ENCODE measurements at places on chromosomes 13 and 19. TPM values are rescaled to one million over a fixed set of nuclear protein-coding genes. Genes with fewer than 3 reads are reported as not detected.

The TTC9B gene
- total RNA-seq: not detected

DNA sequence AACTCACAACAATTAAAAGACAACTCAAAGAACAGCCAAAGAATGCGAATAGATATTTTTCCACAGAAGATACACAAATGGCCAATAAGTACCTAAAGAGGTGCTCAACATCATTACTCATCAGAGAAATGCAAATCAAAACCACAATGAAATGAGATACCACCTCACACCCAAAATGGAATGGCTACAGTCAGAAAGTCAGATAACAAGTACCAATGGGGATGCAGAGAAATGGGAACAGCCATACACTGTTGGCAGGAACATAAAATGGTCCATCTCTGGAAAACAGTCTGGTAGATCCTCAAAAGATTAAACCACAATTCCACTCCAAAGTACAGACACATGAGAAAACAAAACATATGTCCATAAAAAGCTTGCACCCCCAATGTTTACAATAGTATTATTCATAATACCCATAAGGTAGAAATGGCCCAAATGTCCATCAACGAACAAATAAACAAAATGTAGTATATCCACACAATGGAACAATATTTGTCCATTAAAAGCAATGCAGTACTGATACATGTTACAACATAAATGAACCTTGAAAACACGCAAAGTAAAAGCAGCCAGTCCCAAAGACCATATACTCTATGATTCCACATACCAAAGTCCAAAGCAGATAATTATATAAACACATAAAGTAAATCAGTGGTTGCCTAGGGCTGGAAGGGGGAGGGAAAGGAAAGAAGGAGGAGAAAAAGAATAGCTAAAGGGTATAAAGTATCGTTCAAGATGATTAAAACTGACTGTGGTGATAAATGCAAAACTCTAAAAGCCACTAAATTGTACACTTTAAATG lies 19.6 kb downstream of the USP12 start:
- peaks cover 30% of the 10 kb centered on the region for H3K4me1 ChIP-seq
- H3K36me3 ChIP-seq: peaks cover 17% of the 10 kb centered on the region

DNA sequence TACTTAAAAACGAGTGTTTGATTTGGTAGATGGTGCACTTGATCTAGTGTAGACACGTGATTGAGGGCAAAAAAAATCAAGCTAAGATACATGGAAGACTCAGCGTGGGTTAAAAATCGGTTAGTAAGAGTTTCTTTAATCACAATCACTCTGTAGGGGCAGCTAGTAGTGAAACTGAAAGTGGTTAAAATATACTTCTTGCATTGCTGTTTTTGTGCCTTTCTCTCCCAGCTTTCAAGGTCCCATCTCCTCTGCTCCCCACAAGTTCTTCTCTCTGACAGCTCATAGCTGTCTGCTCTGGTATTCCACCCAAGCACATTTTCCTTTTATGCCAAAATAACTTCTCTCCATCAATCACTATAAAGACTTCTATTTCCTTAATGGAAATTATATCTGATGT lies 1089.7 kb downstream of the EFNB2 start:
- no peaks in the 10 kb centered on the region for H3K27me3 ChIP-seq
- no peak overlapping the region for H3K27ac ChIP-seq
- H3K4me1 ChIP-seq: no peaks in the 10 kb centered on the region
- no peak for DNase-seq
- no peak overlapping the region for H3K4me3 ChIP-seq
- no peaks in the 10 kb centered on the region for H3K36me3 ChIP-seq

DNA sequence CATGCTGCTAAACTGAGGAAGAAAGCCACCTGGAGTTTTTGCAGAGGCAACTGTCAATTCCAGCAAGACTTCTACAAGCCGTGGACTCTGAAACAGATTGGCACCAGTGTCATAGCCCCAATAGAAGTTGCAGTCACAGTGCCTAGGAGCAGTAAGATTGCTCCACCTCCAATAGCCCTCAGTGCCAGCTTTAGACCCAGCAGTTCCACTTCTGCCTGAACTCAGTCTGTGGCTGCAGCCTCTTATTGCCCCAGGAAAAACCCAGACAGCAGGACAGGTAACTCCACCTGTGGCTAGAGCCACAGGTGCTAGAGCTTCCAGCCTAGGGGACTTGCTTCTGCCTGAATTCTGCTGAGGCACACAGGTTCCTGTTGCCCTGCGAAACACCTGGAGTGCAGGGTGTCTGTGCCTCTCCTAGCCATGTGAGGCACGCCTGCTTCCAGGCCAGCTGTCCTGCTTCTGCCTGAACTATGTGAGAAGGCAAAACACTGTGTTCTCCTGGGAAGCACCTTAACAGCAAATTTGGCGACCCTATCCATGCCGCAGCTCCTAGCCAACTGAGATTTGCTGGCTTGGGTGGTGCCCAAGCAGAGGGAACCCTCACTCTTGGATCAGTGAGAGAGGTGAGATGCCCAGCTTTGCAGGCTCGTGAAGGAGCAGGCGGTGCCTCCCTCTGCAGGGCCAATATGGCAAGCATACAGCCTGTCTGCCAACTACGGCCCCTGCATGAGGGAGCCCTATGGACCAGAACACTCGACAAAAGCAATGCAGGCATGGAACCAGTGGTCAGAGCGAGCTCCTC lies 607.6 kb downstream of the PCDH17 start:
- H3K27ac ChIP-seq: no peak overlapping the region
- no peak overlapping the region for H3K4me3 ChIP-seq
- H3K27me3 ChIP-seq: no peaks in the 10 kb centered on the region
- no peaks in the 10 kb centered on the region for H3K36me3 ChIP-seq

DNA sequence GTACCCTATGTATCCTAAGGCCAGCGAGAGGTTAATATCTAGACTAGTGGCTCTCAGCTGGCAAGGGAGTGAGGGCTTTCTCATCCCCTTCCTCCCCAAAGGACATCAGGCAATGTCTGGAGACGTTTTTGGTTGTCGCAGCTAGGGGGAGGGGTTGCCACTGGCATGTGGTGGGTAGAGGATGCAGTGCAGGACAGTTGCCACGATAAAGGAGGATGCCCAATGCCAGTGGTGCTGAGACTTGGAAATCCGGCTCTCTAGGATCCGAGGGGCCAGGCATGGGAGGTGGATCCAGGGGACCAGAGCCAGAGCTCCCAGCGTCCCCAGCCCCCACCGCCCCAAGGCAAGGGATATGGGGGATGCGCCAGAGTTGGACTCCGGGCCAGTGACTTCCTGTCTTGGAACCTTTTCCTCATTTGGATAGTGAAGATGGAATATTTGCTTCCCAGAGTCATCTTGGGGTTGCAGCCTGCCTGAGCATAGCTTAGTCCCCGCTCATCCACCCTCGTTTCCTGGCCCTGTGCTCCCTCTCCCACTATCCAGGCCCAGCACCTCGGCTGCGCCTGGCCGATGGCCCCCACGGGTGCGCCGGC lies 4.9 kb downstream of the SSC5D start:
- H3K36me3 ChIP-seq: no peaks in the 10 kb centered on the region
- H3K27ac ChIP-seq: no peak overlapping the region
- peaks cover 12% of the 10 kb centered on the region for H3K27me3 ChIP-seq
- H3K4me3 ChIP-seq: no peak overlapping the region
- no peak for DNase-seq
- peaks cover 2% of the 10 kb centered on the region for H3K4me1 ChIP-seq

DNA sequence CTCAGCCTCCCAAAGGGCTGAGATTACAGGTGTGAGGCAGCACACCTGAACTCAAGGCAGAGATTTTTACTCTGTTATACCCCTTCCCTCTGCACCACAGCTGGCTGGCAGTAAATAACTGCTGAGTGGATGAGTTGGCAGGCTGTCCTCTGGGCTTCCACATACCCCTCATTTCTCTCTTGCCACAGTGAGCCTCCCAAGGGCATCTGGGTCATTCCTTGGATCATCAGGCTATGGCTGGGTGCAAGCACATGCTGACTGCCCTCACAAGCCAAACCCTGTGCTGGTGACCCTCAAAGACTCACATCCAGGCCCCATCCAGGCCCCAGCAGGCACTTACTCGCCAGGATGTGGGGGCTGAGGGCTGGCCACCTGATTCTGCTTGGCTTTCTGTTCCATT lies 4.2 kb downstream of the SUGP1 start:
- H3K4me1 ChIP-seq: peaks cover 12% of the 10 kb centered on the region
- no peaks in the 10 kb centered on the region for H3K27me3 ChIP-seq
- peaks cover 20% of the 10 kb centered on the region for H3K36me3 ChIP-seq
- DNase-seq: no peak
- H3K4me3 ChIP-seq: no peak overlapping the region

The HSH2D gene
- 3.0 TPM for total RNA-seq

- peaks cover 26% of the 10 kb centered on the region for H3K27me3 ChIP-seq
- no peak overlapping the region for H3K27ac ChIP-seq
- H3K4me3 ChIP-seq: peak overlapping the region; percentile 86
- no peak for DNase-seq
- peaks cover 26% of the 10 kb centered on the region for H3K4me1 ChIP-seq
Observed at GRCh38 chr13:29429286-29429900, 166.1 kb downstream of the SLC7A1 start.

- peak overlapping the region; percentile 45 for H3K27ac ChIP-seq
- DNase-seq: no peak
- H3K27me3 ChIP-seq: no peaks in the 10 kb centered on the region
- H3K4me3 ChIP-seq: peak overlapping the region; percentile 100
Observed at GRCh38 chr19:9828551-9829063, 889 bp downstream of the UBL5 start.

The KLK14 gene
- total RNA-seq: 1.1 TPM

The NFIC gene
- 3.5 TPM for total RNA-seq

DNA sequence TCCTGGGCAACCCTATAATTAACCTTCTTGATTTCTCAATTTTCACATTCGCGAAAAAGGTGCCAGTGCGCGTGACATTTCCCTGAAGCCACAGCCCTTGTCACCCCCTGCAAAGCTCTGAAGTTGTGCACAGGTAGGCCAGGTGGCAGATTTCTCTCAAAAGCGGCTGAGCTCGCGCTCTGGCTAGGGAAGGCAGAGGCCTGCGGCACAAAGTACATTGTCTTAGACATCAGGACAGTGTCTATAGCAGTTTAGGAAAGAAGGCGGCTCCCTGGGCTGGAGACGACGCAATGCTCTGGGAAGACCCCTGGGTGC lies 42.9 kb upstream of the ZNF14 start:
- H3K4me3 ChIP-seq: peak overlapping the region; percentile 98
- no peaks in the 10 kb centered on the region for H3K27me3 ChIP-seq
- H3K4me1 ChIP-seq: peaks cover 25% of the 10 kb centered on the region
- peak overlapping the region; percentile 83 for H3K27ac ChIP-seq
- DNase-seq: no peak
- H3K36me3 ChIP-seq: peaks cover 15% of the 10 kb centered on the region

- no peak overlapping the region for H3K27ac ChIP-seq
- no peak for DNase-seq
- H3K4me1 ChIP-seq: peaks cover 17% of the 10 kb centered on the region
- H3K4me3 ChIP-seq: no peak overlapping the region
- no peaks in the 10 kb centered on the region for H3K36me3 ChIP-seq
Observed at GRCh38 chr19:41403181-41403970, 5.8 kb downstream of the BCKDHA start.

Measured in WTC11 (cell line).